Activated naive CD4-positive, alpha-beta T cell treated with anti-CD3 and anti-CD28 coated beads for 36 hours (primary cell): ENCODE measurements at places on chromosomes 7 and 10.
A peak's percentile ranks its signal among the peaks of the same experiment; 100 is the strongest.

GRCh38 chr10:129520440-129521080 lies 53.5 kb downstream of the MGMT start:
- DNase-seq = no peak

DNA sequence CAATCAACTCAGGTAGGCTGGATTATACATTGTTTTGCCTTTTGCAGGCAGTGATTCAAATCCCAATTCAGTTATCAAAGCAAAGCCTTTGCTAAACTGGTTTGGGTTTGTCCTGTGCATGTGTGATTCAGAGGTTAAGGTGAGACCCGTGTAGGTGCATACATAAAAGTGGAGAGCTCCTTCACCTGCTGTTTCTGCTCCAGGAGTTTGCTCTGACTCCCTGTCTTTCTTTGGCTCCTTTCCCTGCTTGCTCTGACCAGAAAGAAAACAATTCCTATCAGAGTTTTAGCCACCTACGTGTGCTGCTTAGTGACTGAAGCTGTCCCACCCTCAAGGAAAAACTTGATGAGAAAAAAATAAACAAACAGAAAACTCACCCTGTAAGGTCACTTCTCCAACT lies 101.1 kb downstream of the TPST1 start:
- no peak for DNase-seq

DNA sequence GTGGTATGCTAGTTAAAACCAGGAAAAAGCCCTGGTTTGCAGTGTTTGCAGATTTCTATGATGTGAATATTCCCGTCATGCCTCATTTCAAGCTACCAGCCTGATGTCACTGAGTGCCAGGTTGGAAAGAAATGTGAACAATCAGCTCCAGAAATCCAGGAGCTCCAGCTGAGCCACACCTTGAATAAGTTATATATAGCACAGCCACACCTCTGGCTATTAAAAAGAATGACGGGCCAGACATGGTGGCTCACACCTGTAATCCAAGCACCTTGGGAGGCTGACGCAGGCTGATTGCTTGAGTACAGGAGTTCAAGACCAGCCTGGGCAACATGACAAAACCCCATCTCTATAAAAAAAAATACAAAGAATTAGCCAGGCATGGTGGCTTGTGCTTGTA lies 18.7 kb upstream of the SLF2 start:
- no peak for DNase-seq

DNA sequence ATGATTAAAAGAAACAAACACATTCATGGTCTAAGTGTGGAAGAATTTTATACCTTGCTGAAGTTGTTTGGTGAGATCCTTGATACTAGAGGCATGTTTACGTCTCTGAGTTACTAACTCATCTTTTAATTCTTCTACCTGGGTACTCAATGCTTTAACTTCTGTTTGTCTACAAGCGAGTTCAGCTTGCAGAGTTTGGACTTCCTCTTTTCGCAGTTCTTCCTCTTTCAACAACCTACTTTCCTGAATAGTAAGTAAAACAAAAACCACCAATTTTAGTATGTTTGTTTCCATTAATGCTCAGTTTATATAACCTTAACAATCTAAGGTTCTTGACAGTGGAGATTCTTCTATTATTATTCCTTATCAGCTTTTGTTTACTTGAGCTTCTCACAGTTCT lies 42.9 kb downstream of the CCDC186 start:
- DNase-seq = no peak

- DNase-seq = no peak
Observed at GRCh38 chr7:15802425-15802824, 115.9 kb upstream of the MEOX2 start.

DNA sequence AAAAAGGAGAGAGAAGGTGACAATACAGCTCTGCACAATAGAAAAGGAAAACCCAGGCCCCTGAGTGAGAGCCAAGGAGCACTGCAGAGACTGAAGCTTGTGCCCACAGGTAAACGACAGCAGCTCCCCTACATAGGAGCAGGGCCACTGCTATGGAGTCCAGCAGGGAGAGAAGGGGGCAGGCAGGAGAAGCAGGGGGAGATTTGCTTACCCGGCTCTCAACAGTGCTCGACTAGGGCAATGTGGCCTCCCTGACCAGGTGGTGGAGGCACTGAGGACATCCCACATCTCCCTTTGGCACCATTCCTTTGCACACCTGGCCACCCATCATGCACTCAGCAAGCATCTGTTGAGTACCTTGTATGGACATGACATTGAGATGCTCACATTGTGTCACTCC lies 153.0 kb downstream of the EVX1 start:
- no peak for DNase-seq

DNA sequence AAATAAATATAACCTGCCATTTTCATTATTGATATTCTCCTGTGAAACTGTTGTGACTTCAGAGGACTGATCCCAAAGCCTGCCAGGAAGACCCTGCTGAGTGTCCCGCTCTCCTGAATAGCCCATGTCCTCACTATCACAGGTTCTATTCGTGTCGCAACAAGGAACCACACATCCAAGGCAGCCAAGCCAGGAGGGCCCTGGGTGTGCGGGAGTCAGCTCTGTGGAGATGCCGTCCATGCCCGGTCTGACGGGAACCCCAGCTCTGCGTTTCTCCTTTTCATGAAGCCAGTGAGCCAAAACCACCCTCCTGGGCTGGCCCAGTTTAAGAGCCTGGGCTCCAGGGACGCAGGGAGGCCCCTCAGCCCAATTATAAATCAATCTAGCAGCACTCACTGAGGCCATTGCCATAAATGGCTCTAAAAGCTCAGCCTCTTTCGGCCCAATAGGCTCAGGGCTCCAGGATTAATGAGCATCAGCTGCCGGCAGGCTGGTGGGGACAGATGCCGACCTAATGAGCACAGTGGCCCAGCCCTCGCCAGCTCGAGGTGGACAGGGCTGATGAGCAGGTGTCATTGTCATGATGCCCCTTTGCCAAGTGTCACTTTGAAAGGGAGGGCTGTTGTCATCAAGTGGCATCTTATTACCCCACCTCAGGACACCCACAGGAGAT lies 177.9 kb downstream of the PLXNA4 start:
- DNase-seq = no peak

GRCh38 chr7:18607025-18607424 lies 111.5 kb downstream of the HDAC9 start:
- DNase-seq = no peak

DNA sequence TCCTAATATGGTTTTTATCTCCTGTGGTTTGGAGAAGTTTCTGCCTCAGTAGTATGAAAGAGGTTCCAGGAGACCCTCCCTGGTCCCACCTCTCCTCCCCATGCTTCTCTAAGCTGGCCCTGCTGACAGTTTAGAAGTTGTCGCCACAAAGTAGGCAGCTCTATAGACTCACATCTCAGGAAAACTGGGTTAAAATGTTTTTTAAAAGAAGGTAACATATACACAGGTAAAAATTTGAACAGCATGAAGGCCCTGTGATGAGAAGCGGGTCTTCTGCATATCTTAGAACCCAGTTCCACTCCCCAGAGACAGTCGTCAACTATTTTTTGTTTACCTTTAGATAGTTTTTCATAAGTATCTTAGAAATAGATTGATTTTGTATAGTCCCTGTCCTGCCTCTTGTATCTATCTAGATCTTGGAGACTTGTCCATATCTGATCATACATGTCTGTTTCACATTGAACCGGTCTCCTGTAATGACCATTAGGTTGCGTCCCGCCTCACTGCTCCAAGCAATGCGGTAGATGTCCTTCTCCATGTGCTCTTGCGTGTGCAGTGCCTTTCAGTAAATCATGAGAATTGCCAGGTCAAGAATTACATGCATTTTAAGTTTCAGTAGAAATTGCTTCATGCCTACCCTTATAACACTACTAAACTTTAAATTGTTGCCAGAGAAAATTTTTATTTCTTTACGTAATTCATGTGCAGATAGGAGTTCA lies 2.2 kb downstream of the DUSP5 start:
- DNase-seq = no peak

DNA sequence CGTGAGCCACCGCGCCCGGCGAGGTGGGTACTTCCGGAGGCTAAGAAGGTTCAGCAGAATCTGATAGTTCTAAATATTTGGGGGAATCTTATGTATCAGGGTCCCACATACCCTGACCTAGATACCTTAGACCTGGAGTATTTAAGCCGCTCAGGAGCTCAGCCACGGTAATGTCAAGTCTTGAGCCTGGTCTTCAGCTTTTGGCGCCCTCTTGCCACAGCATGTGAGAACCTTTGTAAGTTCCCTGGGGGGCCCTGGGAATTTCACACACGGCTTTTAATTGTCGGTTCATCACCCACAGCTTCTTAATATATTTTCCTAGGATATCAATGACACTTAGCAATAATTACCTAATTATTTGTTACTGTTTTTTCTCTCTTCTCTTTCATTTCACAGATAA lies 324.3 kb upstream of the GALNT17 start:
- no peak for DNase-seq

GRCh38 chr7:47392241-47392759 lies 189.6 kb downstream of the TNS3 start:
- no peak for DNase-seq

DNA sequence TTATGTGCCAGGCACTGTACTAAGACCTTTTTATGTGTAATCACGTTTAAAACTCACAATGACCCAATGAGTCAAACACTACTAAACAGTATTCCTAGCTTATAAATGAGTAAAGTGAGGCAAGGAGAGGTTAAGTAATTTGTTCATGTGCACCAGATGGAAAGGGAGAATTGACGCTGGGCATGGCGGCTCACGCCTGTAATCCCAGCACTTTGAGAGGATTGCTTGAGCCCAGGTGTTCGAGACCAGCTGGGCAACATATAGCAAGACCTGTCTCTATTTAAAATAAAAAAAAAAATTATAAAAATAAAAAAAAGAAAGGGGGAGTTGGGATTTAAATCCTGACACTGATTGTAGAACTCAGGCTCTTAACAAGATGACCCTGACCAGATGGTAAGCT lies 46.7 kb upstream of the DLG5 start:
- DNase-seq = no peak

- DNase-seq = no peak
Observed at GRCh38 chr7:71237945-71238344, 106.0 kb downstream of the GALNT17 start.

DNA sequence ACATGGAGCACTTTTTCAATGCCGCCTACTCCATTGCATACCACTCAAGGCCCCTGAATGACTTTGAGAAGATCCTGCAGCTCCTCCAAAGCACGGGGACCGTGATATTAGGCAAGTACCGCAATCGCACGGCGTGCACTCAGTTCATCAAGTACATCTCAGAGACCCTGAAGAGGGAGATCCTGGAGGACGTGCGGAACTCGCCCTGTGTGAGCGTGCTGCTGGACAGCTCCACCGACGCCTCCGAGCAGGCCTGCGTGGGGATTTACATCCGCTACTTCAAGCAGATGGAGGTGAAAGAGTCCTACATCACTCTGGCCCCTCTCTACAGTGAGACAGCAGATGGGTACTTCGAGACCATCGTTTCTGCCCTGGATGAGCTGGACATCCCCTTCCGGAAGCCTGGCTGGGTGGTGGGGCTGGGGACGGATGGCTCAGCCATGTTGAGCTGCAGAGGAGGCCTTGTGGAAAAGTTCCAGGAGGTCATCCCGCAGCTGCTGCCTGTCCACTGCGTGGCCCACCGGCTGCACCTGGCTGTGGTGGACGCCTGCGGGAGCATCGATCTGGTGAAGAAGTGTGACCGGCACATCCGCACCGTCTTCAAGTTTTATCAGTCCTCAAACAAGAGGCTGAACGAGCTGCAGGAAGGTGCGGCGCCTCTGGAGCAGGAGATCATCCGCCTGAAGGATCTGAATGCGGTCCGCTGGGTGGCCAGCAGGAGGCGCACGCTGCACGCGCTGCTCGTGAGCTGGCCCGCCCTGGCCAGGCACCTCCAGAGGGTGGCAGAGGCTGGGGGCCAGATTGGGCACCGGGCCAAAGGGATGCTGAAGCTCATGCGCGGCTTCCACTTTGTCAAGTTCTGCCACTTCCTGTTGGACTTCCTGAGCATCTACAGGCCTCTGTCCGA lies 12.7 kb upstream of the ATP6V0E2 start:
- no peak for DNase-seq

DNA sequence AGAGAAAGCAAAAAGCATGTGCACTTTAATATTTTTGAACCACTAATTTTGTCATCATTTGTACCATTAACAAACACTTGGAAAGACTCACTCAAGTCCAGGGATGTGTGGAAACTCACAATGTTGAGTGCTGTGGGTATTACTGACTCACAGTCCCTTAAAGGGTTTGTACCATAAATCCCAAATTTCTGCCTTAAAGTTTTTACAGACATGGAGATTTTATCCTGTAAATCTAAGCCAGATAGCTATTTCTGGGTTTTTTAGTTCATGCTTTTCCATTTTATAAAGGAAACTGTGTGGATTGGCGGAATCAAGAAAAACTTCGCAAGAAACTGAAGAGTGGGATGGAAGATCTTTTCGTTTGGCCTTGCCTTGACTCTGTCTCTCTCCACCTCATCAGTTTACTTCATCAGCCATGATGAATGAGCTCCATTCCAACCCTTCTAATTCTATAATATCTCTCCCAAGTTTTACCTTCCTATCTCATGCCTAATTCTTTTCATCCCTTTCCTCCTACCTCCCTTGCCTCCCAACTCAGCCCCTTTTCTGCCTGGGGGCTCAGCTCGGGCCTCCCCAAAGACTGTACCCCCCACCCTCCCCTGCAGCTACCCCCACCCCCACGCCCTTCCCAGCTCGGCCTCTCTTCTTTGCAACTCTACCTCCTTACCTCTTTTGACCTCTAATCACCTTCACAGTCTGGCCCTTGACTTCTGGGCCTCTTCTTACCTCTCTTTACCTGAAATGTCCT lies 218.5 kb upstream of the MKLN1 start:
- DNase-seq = no peak

- no peak for DNase-seq
Observed at GRCh38 chr7:138584283-138584682, 116.9 kb downstream of the SVOPL start.

DNA sequence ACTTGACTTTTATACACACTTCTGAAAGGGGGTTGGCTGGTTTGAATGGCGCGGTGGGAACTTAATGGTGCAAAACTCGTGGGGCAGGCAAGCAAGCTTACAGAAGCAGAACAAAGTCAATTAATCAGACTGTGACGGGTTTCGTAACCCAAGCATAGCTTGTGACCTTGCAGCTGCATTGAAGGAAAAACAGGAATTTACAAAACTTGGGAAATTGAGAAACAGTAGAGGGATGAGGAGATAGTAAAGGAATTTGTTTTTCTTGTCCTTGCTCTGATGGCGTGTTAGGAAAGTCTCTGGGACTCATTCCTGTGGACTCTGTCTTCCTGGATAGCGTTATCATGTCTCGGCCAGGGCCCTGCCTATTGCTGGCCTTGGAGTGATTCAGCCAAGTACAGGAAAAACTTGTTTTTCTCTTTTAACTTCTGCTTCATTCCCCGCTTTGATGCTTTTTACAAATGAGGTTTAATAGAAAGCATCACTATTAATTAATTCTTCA lies 220.0 kb upstream of the KCND2 start:
- DNase-seq = no peak

DNA sequence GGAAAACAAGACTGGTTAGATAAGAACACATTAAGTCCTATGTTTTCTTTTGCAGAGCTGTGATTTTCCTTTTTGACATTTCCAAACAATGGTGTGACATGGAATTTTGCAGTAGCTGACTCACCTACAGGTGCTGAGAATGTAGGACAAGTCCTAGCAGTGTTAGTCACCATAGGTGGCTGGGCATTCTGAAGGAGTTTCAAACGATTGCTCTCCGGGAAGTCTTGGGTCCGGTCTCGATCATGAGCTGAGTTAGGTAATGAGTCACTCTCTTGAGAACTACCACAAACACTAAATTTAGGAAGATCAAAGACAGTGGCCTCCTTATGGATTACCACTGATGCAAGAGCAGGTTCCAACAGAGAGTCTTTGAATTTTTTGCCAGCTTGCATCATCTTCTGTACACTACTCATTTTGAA lies 3.6 kb downstream of the FIGNL1 start:
- peak; percentile 35 for DNase-seq
